ENCODE measurements at places on chromosomes 2 and 18.
A peak's percentile ranks its signal among the peaks of the same experiment; 100 is the strongest.

DNA sequence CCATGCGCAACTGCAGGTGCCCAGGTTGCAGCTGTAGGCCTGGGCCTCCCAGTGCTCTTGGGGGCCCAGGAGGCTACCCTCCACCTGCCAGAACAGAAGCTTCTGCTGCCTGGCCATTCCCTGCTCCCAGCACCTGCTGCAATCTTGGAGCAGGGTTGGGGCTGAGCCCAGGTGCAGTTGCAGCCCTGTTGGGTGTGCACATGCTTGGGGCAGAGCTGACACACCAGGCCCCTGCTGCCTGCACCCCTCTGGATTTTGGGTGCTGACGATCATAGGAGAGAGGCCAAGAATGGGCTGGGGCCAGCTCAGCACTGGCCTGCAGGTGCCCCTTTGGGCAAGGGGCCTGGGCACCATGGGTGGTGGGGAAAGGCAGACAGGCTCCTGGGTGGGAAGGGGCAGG, 20.5 kb upstream of the SP140L start:
- DNase-seq, result no peak

GRCh38 chr2:67872481-67872880, 190.3 kb downstream of the C1D start:
- no peak for DNase-seq

DNA sequence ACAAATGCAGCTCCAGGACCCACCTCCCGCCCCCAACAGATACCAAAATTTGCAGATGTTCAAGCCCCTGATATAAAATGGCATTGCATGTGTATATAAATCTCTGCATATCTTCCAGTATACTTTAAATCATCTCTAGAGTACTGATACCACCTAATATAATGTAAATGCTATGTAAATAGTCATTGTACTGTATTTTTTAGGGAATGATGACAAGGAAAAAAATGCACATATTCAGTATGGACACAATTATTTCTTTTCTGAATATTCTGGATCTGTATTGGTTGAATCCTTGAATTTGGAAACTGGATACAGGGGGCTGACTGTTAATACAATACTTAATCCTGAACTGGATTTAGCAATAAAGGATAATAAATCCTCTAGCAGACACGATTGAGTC, 67.7 kb downstream of the FRZB start:
- DNase-seq, result no peak

GRCh38 chr2:95760806-95761525, 169.2 kb downstream of the TRIM43 start:
- no peak for DNase-seq

- peak; percentile 40 for DNase-seq
These were observed 6.5 kb upstream of the WNT6 start for GRCh38 chr2:218852911-218853667.

- no peak for DNase-seq
These were observed 33.3 kb downstream of the UXS1 start for GRCh38 chr2:106160786-106161261.

DNA sequence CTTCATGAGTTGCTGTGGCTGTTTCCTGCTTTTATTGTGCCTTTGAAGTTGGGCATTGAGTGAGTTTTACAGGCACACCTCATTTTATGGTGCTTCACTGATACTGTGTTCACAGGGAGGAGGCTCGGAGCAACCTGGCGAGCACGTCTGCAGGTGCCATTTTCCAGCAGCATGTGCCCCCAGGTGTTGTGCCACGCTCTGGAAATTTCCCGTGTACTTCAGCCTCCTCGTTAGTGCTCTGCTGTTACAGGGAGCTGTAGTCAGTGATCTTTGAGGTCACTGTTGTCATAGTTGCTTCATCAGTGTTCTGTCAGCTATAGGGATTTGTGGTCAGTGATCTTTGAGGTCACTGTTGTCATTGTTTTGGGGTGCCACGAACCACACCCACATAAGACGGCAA, 20.1 kb downstream of the CTDP1 start:
- no peak for DNase-seq

DNA sequence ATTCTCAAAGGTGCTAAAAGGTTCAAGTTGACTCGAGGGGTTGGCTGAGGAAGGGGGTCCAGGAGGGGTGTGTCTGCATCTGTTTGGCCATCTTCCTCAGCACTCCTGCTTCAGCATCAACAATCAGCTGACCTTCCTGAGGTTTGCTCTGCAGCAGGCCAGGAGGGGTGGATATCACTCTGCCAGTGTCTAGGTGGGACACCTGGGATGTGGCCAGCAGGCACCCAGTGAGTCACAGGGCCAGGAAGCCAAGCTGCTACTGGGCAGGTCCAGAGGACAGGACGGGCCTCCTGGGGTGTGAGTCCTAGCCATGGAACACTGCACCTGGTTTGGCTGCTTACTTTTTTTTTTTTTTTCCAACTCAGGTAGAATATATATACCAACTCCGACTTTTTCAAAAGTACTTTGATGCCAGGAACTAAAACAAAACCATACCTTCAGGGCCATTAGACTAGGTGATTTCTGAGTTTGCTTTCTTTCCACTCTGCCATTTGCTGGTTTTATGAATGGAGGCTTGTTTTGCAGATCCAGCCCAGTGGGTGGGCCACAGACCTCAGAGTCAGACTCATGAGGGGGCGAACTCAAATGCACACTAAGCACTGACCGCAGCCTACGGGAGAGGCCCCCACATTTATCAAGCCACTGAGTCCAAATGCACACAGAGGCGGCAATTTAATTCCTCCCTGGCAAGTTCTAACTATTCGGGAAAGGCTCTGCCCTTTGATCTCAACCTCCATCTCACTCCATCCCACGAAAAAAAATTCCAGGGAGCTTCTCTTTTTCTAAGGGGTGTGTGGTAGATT, 76.0 kb downstream of the UXS1 start:
- DNase-seq, result no peak

GRCh38 chr2:23654756-23655155, 269.8 kb downstream of the KLHL29 start:
- no peak for DNase-seq
